Osteoblast (primary cell): ENCODE measurements at places on chromosomes 2 and 18. TPM values are rescaled to one million over a fixed set of nuclear protein-coding genes. Genes with fewer than 3 reads are reported as not detected.

The DLX1 gene
- total RNA-seq = 1.8 and 2.4 TPM in 2 replicates

DNA sequence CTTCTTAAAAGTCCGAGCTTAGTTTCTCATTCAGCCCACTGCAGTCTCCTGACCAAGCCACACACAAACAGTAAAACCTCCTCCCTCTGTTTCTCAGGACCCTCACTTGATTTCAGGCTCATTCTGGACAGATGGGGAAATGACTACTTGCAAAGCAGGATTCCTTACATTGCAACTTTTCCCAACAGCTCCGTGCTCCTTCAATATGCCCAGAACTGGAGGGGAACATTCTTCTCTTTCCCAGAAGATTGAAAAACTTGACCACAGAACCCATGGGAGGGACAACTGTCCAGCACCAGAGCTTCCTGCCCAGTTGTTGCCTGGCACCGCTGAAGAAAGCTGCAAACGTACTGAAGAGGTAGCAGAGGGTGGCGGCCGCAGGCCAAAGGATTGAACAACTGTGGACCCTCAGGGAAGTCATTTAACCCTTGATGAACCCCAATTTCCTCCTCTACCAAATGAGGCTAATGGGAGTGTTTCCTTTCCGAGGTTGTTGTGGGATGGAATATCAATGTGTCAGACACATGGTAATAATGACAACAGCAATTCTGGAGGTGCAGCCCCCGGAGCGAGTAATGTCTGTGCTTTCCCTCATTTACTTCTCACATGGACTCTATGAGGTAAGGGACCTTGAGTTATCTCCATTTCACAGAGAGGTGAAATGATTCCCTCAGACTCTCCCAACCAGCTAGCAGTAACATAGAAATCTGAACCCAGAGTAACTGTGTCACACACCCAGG is 25.0 kb downstream of the BCL11A start:
- no peak overlapping the region for H3K27ac ChIP-seq
- no peaks in the 10 kb centered on the region for H3K27me3 ChIP-seq
- no peak for DNase-seq
- H3K4me1 ChIP-seq = no peaks in the 10 kb centered on the region
- H3K36me3 ChIP-seq = no peaks in the 10 kb centered on the region

- no peak overlapping the region for H3K27ac ChIP-seq
- peaks cover 3% of the 10 kb centered on the region for H3K27me3 ChIP-seq
- peaks cover 5% of the 10 kb centered on the region for H3K4me1 ChIP-seq
Measured at GRCh38 chr18:22871809-22872525, 61.2 kb upstream of the RBBP8 start.

The C2orf66 gene
- under 0.01 and 0.36 TPM in 2 replicates for total RNA-seq

GRCh38 chr18:5253910-5254309 is 41.6 kb downstream of the ZBTB14 start:
- no peaks in the 10 kb centered on the region for H3K27me3 ChIP-seq
- H3K36me3 ChIP-seq = no peaks in the 10 kb centered on the region
- H3K27ac ChIP-seq = no peak overlapping the region
- no peak overlapping the region for H3K4me3 ChIP-seq
- no peak for DNase-seq

The SCYGR4 gene
- total RNA-seq = not detected in 2 replicates

The ZBTB7C gene
- 0.29 and 0.36 TPM in 2 replicates for total RNA-seq

DNA sequence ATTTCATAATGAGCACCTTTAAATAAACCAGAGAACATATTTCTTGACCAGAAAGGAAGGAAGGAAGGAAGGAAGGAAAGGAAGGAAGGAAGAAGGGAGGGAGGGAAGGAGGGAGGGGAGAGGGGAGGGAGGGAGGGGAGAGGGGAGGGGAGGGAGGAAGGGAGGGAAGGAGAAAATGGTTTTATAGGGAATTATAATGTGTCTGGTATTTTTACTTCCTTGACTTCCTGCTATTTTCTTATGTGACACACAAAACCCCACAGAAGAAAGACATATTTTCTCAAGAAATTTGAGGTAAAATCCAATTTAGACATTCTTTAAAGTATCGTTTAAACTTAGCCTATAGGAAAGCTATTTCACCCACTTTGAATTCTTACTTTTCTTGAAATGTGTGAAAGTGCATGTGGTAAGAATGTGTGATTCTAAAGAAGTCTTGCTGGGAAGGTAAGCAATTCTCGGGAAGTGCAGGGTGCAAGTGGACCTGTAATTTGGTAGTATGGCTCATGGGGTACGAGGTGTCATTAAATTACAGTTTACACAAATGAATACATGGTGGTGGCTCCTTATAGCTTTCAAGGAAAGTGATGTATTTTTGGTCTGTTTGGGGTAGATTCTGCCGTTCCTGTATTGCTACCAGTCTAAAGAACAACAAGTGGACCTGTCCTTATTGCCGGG is 18.0 kb downstream of the RNF125 start:
- no peaks in the 10 kb centered on the region for H3K36me3 ChIP-seq
- no peak overlapping the region for H3K4me3 ChIP-seq
- no peak for DNase-seq
- H3K4me1 ChIP-seq = no peaks in the 10 kb centered on the region
- H3K27me3 ChIP-seq = no peaks in the 10 kb centered on the region

The ZBTB14 gene
- total RNA-seq = 16.3 and 20.0 TPM in 2 replicates

GRCh38 chr2:27921424-27921823 is 30.9 kb downstream of the BABAM2 start:
- no peaks in the 10 kb centered on the region for H3K36me3 ChIP-seq
- H3K4me3 ChIP-seq = no peak overlapping the region
- H3K27me3 ChIP-seq = no peaks in the 10 kb centered on the region
- H3K27ac ChIP-seq = no peak overlapping the region

The HMSD gene
- total RNA-seq = under 0.01 and 1.4 TPM in 2 replicates

The RFX8 gene
- total RNA-seq = 7.6 and 10.0 TPM in 2 replicates

DNA sequence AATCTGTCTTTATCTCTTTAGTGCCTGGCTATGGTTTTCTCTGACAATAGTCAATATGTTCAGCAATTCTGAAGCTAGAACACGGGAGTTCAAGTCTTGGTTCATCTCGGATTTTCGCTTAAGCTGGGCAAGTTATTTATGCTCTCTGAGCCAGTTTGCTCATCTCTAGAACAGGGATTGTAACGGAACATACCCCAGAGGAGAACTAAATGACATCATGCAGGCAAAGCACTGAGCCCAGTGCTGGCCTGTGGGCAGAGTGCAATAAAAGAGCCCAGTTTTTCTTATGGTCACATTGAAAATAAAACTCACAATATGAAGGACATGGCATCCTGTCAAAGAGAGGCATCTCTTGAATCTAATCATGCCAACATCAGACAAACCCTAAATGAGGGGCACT is 143.9 kb downstream of the ZBTB7C start:
- H3K27ac ChIP-seq = no peak overlapping the region
- H3K36me3 ChIP-seq = no peaks in the 10 kb centered on the region
- DNase-seq = no peak
- no peaks in the 10 kb centered on the region for H3K27me3 ChIP-seq

- H3K4me1 ChIP-seq = peaks cover 27% of the 10 kb centered on the region
- no peak for DNase-seq
- no peak overlapping the region for H3K4me3 ChIP-seq
- no peak overlapping the region for H3K27ac ChIP-seq
- no peaks in the 10 kb centered on the region for H3K36me3 ChIP-seq
Measured at GRCh38 chr2:232982926-232983668, 30.0 kb downstream of the NGEF start.

The SERPINB2 gene
- 0.72 and 1.8 TPM in 2 replicates for total RNA-seq

- H3K27me3 ChIP-seq = no peaks in the 10 kb centered on the region
- H3K4me3 ChIP-seq = no peak overlapping the region
- H3K36me3 ChIP-seq = peaks cover 6% of the 10 kb centered on the region
- no peak for DNase-seq
- H3K27ac ChIP-seq = peak overlapping the region; percentile 87
Measured at GRCh38 chr2:23757686-23758433, 169.1 kb downstream of the ATAD2B start.
